ENCODE measurements at places on chromosomes 11 and 22. TPM values are rescaled to one million over a fixed set of nuclear protein-coding genes. Genes with fewer than 3 reads are reported as not detected.

Gene DKK3
- total RNA-seq: not detected

Gene TSGA10IP
- not detected for total RNA-seq

Gene ANKK1
- 0.11 TPM for total RNA-seq

Gene GLYAT
- not detected for total RNA-seq

Gene TUB
- 0.55 TPM for total RNA-seq

All from activated T-helper 2 cell treated with anti-CD3 and anti-CD28 coated beads, Interferon-gamma antibody, Interleukin-2, Interleukin-4, amounts not matched to agents 10 μg/mL and 5 μg/mL and 100 μg/mL, durations not matched to agents 14 hours and 24 hours and 36 hours (primary cell).